ENCODE measurements at places on chromosomes 16 and 17.
A peak's percentile ranks its signal among the peaks of the same experiment; 100 is the strongest.

DNA sequence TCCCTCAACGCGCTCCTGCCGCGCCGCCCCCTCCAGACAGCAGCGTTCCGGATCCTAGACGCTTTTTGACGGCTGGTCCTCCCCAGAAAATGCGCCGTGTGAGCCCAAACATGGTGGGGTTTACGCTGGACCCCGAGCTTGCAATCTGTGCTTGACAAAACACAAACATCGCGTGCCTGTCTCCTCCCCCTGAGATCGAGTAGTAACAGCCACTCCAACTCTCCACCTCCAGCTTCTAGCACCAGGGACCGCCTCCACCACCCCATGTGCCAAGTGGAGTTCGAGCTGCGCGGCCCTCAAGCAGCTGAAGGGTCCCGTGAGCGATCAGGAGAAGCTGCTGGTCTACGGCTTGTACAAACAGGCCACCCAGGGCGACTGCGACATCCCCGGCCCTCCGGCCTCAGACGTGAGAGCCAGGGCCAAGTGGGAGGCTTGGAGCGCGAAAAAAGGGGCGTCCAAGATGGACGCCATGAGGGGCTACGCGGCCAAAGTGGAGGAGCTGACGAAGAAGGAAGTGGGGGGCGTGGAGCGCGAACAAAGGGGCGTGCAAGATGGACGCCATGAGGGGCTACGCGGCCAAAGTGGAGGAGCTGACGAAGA is 656 bp upstream of the GEMIN4 start:
- peak; percentile 69 for DNase-seq

- DNase-seq = no peak
These were observed 3.7 kb upstream of the MRPL28 start for GRCh38 chr16:373848-374615.

- DNase-seq = no peak
These were observed 662.5 kb downstream of the CDH11 start for GRCh38 chr16:64459402-64459801.

DNA sequence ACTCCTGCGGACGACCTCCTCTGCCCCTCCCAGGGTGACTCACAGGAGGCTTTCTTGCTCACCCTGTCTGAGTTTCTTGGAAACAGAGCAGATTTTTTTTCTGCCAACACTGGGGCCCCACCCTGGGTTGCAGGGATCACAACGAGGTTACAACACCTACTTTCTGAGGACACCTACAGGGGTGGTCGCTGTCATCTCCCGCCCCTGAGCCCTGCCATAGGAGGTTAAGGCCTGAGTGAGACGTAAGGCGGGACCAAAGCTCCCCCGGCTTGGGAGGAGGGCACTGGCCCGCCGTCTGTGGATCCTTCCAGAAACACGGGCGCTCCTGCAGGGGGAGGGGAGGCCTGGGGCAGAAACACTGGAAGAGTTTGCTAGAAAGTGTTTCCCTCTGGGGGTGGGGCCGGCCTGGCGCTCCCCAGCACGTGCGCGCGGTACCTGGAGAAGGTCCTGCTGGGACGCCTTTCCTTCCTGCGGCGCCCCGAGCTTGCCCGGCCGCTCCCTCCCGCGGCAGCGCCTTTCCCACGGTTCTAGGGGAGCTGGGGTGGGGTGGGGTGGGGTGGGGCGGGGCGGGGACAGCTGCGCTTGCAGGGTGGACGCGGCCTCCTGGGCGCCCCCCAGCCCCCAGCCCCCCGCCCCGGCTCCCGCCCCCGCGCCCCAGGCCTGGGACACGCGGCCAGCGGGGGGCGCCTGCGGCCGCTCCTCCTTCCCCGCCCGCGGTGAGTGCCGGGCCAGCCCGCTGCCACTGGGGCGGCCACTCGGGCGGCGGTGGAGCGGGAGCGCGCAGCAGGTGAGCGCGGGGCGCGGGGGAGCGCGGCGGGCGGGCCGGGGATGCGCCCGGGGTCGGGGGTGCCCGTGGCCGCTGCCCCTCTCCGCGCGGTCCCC is 20.7 kb upstream of the ADCY7 start:
- DNase-seq = peak; percentile 51

GRCh38 chr17:35713069-35713728 is 18.2 kb upstream of the RASL10B start:
- peak; percentile 98 for DNase-seq

DNA sequence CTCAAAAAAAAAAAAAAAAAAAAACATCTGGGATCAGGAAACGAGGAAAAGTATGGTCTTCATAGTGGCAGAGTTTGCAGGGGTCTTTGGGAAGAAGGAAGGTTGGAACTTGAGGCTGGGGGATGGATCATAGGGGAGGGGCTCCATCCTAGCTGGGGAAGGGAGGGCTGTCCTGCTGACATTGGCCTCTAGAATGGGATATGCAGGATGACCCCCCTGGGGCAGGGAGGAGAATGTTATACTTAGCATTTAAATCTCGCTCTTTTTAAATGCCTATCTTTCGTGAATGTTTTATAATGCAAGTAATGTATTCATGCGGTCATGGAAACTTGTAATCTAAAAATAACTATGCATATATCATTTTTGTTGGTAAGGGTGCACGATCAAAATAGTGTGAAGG is 33.2 kb downstream of the TMEM235 start:
- DNase-seq = no peak

DNA sequence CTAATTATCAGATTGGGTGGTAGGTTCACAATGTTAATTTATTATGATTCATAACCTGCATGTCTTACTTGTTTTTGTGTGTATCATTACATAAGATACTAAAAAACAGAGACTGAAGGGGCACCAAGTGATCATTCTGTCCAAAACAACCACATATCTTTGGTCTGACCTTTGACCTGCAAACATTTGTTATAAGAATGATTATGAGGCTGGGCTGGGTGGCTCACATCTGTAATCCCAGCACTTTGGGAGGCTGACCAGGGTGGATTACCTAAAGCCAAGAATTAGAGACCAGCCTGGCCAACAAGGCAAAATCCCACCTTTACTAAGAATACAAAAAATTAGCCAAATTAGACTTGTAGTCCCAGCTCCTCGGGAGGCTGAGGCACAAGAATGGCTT is 116.4 kb downstream of the SPAG9 start:
- DNase-seq = no peak
